ENCODE measurements at places on chromosomes 3 and 15. TPM values are rescaled to one million over a fixed set of nuclear protein-coding genes. Genes with fewer than 3 reads are reported as not detected.

The MYO5C gene
- polyA plus RNA-seq = 0.29 TPM

The SAMD7 gene
- polyA plus RNA-seq = not detected

The PARP15 gene
- polyA plus RNA-seq = 14.9 TPM

The INAFM2 gene
- 0.75 TPM for polyA plus RNA-seq

The CCK gene
- polyA plus RNA-seq = not detected

The IQCF5 gene
- polyA plus RNA-seq = not detected

Measured in GM12878 (cell line).